ENCODE measurements at places on chromosomes 12 and 14. TPM values are rescaled to one million over a fixed set of nuclear protein-coding genes. Genes with fewer than 3 reads are reported as not detected.

Gene CLEC2B
- 4.7 TPM for total RNA-seq

Gene STAC3
- 0.95 TPM for total RNA-seq

DNA sequence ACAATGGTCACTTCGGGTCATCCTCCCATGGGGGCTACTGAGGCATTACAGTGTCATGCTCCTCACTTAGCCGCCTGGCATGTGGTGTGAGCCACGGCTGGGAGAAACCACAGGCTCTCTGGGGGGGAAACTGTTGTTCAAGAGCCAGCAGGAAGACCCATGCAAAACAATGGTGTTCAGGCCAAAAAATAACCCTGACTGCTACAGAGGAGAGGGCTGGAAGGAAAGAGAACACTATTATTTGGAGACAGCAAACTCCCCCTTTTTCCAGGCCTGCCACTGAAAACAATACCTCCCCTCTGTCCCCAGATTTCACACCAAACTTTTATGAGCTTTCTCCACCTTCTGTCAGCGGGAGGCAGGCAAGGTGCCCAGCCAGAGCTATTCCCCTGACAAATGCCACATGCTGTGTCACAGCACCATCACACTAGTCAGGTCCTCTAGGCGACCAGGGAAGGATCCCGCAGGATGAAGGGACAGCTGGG, 83.7 kb downstream of the CHGA start:
- no peak for DNase-seq

- DNase-seq, result no peak
Observed at GRCh38 chr12:56629459-56630179, 507 bp downstream of the BAZ2A start.

Measured in Caki2 (cell line).